ENCODE measurements at places on chromosomes 2 and 18.

- DNase-seq = no peak
These were observed 2.2 kb downstream of the C1D start for GRCh38 chr2:68060652-68061051.

GRCh38 chr2:176976736-176977685 lies 235.6 kb upstream of the HNRNPA3 start:
- no peak for DNase-seq

DNA sequence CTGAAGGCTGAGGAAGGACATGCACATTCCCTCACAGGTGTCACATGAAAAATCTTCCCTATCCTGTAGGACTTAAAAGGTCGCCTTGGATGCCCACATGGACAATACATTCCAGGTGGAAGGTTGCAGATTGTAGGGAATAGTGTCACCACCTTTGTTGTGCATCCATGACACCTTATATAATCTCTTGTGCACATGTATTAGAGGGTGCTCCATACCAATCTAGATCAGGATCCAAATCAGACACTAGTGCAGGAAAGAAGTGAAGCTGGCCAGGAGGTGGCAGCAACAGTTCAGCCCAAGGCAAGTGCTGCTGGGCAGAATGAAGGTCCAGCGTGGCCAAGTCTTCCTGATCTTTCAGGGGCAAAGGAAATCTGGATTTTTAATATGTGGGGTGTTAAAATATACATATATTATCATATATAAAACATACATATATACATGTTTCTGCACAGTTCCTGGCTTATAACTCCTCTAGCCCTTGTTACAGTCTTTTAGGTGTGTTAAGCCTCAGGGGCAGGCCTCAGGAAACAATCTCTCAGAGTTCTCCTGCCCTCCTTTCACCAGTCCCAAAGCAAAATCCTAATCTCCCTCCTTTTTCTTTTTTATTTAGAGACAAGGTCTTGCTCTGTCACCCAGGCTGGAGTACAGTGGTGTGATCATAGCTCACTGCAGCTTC lies 16.6 kb downstream of the NIF3L1 start:
- DNase-seq = peak; percentile 58

DNA sequence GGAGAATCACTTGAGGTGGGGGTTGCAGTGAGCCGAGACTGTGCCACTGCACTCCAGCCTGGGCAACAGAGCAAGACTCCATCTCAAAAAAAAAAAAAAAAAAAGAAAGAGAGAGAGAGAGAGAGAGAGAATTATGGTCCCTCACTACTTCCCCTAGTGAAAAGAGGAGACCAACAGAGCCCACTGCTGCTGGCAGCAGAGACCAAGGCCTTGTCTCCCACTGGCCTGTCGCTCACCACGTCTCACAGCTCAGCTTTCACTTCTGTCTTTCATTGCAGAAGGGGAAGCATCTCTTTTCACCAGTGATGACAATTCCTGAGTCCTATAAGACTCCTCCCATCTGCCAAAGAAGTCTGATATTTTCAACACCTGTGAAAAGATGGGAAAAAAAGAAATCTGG lies 81.3 kb downstream of the CLHC1 start:
- peak; percentile 20 for DNase-seq

GRCh38 chr2:181806039-181806392 lies 85.5 kb upstream of the ITPRID2 start:
- no peak for DNase-seq

DNA sequence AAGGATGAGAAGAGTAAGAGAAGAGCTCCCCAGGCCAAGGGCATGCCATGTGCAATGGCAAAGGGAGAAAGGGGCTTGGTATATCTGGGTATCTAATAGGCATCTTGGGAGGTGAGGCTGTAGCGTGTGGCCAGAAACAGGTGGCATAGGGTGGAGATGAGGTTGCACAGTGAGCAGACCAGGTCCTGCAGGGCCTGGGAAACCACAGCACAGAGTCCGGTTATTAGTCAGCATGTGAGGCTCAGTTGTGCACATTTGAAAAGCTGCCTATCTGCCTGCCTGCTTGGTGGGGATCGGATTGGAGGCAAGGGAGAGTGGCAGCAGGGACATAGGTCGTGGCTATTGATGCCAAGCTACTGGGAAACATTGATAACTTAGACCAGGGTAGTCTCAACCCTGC lies 190.6 kb downstream of the TPGS2 start:
- DNase-seq = no peak

DNA sequence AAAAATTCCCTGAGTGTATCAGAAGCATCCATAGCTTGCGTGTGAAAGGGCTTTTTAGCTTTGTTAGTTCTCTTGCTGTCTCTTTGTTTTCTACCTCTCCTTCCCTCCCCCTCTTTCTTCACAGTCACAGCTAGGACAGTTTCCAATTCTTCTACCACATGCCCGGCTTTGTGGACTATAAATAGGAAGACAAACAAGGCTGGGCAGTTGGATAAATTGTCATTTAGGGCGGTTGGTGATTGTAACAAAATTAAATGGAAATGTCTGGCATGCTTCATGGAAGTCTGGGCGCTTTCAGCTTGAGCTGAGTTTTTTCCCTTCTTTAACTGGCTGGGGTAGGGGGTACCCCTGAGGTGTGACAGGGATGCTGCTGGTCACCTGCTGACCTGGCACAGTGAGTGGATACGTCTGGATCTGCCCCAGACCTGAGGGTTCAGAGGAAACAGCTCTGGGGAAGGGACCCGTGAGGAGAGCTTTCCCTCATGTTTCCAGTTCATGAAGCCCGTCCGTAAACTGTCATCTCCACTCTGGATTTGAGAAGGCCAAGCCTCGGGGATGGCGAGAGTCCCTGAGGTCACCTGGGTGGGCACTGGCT lies 29.0 kb upstream of the GIGYF2 start:
- no peak for DNase-seq

DNA sequence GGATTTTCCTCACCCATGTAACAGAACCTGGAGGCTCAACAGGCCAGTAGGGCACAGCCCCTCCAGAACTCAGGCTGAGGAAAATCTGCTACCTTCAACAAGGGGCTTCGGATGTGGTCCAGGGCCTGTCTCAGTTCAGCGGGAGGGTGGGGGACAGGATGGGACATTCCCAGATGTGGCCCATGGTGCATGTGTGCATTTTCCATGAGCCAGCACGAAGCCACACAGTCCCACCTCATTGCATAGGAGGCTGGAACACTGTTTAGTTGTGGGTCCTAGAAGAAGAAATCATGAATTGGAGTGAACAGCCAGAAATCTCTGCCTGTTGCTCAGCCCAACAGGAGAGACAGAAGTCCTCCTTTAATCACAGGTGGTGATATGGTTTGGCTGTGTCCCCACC lies 469.6 kb upstream of the MYT1L start:
- no peak for DNase-seq

DNA sequence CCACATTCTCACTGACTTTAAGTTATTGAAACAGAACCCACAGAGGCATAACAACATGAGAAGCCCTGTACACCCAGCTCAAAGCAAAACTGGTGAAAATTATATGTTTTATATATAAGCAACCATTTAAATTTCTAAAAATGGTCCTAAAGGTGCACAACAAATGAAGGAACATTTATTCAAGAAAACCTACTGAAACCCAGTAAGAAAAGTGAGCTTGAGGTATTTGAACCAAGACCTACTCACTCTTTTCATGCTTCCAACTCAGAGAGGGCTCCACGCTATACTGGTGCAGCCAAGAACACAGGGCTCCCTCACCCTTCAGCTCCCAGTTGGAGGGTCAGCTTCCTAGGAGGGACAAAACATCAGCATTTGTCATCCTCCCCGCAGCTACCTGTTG lies 2.1 kb upstream of the CACNB4 start:
- DNase-seq = no peak

DNA sequence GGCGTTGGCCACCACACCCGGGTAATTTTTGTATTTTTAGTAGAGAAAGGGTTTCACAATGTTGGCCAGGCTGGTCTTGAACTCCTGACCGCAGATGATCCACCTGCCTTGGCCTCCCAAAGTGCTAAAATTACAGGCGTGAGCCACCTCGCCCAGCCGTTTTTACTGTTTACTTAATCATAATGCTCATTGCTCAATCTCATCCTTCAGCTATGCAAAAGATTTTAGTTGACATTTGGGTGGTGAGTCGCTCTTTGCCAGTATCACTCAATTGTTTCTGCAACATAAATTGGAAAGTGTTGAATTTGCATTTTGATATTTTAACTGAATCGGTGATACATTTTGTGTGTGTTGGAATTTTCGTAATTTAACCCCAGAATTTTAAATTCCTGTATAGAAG lies 7.8 kb upstream of the ZNF532 start:
- DNase-seq = no peak

DNA sequence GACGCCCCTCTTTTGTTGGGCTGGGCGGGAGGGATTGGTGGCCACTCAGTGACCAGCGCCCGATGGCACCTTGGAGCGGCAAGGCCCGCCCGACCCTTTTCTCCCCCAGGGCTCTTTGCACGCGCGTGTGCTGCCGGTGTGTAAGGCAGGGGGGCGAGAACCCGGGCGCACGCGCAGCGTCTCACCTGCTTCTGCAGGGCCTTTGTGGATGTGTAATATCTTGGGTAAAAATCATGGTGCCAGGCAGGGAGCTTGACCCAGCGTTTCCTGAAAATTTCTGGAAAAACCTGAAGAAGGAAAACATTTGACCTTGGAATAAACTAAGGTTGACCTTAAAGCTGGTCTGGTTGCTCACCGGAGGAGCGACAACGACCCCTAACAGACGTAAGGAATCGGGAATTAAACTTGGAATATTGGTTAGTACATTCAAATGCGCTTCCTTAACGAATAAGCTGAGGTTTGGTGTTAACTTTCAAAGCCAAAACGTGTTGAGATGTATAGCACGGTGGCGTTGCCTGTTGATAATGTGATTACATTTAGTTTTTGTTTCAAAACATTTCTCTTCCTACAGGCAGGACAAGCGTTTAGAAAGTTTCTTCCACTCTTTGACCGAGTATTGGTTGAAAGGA lies 438 bp downstream of the HSPE1 start:
- no peak for DNase-seq

- no peak for DNase-seq
These were observed 56.1 kb downstream of the SPTBN1 start for GRCh38 chr2:54512183-54512582.

DNA sequence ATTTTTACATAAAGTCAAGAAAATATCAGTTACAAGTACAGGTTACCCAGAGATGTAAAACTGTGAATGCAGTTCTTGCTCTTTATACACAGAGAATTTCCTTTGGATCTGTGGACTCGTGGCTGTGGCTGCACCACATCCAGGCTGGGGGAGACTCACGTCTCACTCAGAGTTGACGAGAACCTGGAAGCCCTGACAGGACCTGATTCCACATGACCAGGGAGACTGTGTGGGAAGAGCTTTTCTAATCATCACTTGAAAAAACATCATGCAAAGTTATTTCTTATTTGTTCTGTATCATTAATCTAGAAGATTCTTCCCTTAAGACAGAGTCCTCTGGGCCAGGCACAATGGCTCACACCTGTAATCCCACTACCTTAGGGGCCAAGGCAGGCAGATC lies 1159.0 kb downstream of the RPIA start:
- DNase-seq = no peak

- DNase-seq = no peak
These were observed 227.5 kb downstream of the C1D start for GRCh38 chr2:67835266-67835665.

- no peak for DNase-seq
These were observed 71.8 kb upstream of the ATL2 start for GRCh38 chr2:38448692-38449410.

- no peak for DNase-seq
These were observed 478.3 kb downstream of the FBXO15 start for GRCh38 chr18:73669297-73669696.

GRCh38 chr2:20600756-20601325 lies 50.1 kb downstream of the HS1BP3 start:
- DNase-seq = no peak

DNA sequence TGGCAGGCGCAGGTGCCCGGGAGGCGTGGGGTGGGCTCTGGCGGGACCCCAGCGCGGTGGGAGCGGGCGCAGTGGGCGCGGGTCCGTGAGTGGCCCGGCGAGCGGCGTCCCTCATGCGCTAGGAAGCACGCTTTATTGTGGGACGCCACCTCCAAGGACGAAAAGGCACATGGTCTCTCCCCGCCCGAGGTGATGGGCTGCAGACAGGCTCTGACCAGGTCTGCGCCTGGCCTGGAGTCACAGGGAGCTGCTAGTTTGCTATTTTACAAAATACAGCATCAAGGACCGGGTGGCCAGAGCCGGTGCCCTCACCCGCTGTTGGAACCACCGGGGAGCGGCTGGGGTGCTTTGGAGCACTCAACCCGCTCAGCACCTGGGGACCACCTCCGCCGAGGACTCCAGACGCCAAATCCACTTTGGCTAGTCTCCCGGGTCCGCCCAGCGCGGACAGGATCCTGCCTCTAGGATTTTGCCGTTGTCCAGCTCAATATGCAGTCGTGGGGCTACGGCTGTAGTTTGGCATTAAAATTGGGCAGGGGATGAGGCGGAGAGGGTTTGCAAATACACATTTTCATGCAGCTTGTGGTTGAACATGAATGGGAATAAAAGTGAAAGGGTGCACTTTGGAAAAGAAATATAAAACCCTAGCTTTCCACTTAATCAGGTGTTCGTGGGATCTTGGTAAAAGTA lies 65.4 kb downstream of the LRRFIP1 start:
- no peak for DNase-seq

GRCh38 chr2:8927510-8928455 lies 75.7 kb downstream of the MBOAT2 start:
- DNase-seq = no peak

DNA sequence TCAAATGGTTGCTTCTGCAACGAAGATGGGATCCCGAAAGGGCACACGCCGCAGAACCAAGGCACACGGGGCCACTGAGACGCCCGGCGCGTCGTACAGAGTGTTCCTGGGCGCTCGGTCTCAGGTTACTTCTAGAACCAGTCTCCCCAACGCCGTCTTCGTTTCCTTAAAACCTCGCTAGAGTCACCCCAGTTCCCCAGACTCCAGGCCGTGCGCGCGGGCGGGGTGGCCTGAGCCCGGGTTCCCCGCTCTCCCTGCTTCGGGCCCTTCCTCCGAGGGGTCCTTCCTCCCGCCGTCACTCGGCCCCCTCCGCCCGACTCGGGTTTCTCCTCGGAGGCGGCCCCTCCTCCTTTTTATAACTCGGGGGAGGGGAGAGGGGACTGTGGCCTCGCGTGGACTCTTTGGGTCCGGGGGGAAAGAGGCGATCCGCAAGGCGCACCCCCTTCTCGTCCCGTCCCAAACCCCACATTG lies 774 bp upstream of the FZD7 start:
- peak; percentile 40 for DNase-seq

DNA sequence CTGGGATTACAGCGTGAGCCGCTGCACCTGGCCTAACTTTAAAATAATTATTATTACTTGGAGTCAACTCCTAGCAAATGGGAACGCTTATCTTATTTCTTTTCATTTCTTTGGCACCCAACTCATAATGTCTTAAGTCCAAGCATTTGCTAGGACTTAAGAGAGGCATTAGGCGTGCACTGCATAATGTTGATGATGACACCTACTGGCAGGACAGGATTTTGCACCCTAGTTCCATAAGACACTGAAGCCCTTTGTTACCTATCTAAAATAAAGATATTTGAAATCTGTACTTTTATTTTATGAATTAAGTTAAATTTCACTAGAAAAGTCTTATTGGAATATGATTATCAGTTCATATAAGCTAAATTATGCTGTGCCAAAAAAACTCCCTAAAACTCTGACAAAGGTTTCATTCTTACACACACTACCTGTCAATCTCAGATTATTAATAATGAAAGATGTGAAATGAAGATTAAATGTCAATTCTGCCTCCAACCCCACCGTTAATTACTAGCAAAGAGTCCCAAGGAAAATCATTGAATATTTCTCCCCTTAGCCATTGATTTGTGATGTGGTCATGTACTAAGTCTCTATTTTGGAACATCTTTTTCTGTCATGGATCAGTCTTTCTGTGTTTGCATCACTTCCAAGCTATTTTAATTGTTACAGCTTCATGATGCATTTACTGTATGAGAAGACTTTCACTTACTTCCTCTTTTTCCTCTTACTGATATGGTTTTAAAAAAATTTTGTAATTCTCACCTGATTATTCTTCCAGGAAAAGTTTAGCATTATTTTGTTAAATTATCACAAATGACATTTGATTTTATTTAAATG lies 12.7 kb upstream of the CDH2 start:
- no peak for DNase-seq
